ENCODE measurements at places on chromosomes 1 and 21.

DNA sequence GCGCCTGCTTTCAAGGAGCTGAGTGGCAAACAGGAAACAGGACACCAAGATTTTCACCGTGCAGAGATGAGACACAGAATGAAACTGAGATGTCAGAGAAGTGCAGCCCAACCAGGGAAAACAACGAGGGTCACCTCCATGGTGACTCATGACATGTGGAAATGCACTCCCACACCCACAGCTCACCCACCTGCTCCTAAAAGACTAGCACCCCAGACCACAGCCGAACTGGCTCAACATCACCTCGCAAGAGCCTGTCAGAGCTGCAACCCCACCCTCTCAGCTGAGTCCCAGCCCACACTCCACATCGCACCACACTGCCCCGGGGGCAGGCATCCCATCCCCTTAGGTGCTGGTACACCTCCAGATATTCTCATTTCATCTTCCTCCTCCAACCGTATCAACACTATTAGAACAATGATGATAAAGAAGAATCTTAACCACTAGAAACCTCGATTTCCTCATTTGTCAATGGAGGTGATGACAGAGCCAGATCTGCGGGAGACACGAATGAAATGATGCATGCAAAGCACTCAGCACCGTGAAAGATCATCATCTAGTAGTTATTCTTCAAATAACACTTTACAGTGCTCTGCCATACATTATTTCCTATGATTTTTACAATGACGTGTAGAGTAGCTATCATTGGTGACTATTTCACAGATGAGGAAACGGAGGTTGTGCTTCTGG lies 103.2 kb downstream of the DMRTB1 start:
- DNase-seq = no peak

- DNase-seq = peak; percentile 69
These were observed 578 bp upstream of the TRIM62 start for GRCh38 chr1:33182401-33182841.

- DNase-seq = peak; percentile 2
These were observed 182.9 kb downstream of the OMA1 start for GRCh38 chr1:58363585-58363984.

- no peak for DNase-seq
These were observed 6.5 kb upstream of the SEMA4A start for GRCh38 chr1:156146769-156147405.

DNA sequence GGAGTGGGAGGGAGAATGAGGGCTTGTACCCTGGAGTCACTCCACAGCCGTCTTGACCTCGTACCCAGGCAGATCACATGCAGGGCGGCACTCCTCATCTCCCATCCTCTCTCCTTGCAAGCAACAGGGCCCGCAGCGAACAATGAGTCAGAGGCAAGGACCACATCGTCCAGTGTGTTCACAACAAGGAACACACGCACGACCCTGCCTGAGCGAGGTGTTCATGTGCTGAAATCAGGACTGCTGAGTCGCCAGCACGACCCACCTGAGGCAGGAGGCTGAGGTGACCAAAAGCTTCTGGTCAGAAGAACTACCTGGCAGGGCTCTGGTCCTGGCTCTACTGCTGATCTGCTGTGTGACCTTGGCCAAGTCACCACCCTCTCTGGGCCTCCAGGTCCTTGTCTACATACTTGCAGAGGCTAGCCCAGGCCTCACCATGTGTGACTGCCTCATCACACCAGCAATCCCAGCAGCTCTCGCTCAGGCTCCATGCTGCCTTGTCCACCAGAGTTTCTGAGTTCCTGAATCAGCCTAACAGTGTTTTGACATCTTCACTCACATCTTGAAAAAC lies 78.0 kb downstream of the SSBP3 start:
- no peak for DNase-seq

- DNase-seq = no peak
These were observed 52.4 kb upstream of the PAX7 start for GRCh38 chr1:18578271-18578670.

All from left kidney (tissue), 8 donors.